ENCODE measurements at places on chromosomes 11 and 22.

- no peak for DNase-seq
Observed at GRCh38 chr11:25981998-25982397, 349.9 kb upstream of the ANO3 start.

GRCh38 chr11:102453921-102454320 lies 1.4 kb upstream of the TMEM123 start:
- DNase-seq = no peak

DNA sequence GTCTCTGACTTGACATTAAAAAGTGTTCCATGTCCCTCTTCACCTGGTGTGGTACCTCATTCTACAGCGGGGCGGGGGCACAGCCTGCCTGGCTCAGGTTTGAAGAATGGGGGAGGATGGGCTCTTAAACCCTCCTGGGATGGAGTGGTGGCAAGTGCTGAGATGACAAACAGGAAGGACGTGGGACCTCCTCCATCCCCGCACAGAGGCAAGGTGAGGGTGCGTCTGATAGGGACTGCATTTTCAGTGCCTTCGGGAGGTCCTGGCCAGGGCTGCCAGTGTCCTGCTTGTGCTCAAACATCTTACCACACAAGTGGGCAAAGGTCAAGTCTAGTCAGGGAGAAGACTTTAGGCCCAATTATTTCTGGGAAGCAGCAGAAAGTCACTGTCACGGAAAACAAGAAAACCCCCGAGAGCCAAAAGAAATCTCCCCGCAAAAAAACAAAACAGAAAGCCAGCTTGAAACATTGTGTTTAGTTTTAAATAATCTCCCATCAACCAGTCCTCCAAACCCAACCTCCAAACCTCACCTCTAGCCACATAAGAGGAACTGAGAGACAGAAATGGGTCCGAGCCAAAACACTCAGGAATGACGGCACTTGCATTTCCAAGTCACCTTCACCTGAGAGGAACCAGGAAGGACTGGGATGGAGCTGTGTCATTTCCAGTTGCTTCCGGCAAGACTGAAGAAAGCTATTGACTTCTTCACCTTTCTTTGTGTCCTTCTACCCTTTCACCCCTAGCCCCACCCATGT lies 966.5 kb downstream of the NTM start:
- no peak for DNase-seq

DNA sequence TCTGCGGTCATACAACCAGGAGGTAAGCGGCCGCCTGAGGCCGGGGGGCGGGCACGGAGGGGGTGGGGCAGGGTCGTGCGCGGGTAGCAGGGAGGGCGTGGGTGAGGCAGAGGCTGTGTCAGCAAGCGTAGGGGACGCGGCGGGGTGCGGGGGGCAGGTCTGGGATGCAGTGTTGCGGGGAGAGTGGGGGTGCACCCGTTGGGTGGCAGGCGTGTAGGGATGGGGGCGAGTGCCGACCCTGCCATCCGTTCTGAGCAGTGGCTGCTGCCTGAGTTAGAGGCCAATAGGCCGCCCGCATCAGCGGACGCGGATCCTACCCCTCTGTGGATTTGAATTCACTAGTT lies 1.4 kb downstream of the RIC8A start:
- no peak for DNase-seq

- DNase-seq = no peak
Observed at GRCh38 chr22:33919391-33920196, 682 bp downstream of the LARGE1 start.

- no peak for DNase-seq
Observed at GRCh38 chr11:10418950-10419310, 36.1 kb upstream of the AMPD3 start.

GRCh38 chr11:120645639-120646038 lies 134.1 kb downstream of the GRIK4 start:
- no peak for DNase-seq

DNA sequence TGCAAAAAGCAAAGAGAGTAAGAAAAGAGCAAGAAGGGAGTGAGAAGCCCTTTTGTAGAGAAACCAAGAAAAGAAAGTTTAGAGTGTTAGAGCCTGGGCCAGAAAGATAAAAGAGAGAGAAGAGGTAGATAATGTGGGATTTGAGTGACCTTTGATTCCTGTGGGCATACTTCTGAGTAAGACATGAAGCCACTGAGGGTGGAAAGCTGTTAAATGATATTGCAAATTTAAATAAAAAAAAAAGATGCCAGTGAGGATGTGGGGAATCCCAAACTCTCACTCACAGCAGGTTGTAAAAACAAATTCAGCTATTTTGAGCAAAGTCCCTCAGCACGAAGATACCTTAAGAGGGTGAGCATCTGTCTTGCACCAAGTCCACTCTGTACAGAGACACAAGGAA lies 59.4 kb upstream of the TOP3B start:
- no peak for DNase-seq

DNA sequence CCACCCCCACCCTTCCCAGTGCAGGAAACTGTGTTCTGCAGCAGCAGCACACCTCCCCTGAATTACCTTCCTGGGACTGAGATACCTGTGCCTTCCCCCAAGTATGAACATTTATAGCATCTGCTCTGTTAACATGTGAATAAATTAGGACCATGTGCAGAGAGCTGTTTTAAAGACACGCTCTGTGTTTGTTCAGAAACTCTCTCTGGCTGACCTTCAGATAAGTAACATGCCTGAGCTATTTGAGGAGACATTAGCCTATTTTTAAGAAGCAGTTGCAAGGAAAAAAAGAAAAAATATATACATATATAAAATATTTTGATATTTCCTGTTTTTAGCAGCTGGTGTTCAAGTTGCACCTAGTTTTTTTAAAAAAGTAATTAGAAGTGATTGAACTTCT lies 5.4 kb downstream of the NAV2 start:
- no peak for DNase-seq

GRCh38 chr11:17268902-17269301 lies 7.6 kb upstream of the NUCB2 start:
- DNase-seq = no peak

DNA sequence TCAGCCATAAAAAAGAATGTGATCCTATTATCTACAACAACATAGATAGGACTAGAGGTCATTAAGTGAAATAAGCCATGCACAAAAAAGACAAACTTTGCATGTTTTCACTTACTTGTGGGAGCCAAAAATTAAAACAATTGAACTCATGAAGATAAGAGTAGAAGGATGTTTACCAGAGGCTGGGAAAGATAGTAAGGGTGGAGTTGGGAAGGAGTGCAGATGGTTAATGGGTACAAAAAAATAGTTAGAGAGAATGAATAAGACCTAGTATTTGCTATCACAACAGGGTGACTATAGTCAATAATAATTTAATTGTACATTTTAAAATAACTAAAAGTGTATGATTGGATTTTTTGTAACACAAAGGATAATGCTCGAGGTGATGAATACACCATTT lies 27.2 kb upstream of the IL10RA start:
- no peak for DNase-seq

DNA sequence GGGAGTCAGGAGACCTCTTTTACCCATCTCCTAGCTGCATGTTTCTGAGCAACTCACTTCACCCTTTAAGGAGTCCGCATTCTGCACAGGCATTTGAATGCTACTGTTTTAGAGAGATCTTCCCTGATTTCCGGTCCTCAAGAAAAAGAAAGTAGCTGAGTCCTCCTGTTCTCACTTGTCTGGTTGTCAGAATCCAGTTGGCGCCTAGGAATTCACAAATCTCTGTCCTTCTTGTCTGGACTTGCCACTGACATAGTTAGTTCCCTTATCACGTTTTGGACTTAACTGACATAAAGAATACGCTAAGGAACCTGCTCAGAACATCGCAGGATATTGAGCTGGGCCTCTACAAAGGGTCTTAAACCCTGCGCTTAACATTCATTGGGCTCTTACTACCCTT lies 61.3 kb upstream of the OR5P2 start:
- no peak for DNase-seq

DNA sequence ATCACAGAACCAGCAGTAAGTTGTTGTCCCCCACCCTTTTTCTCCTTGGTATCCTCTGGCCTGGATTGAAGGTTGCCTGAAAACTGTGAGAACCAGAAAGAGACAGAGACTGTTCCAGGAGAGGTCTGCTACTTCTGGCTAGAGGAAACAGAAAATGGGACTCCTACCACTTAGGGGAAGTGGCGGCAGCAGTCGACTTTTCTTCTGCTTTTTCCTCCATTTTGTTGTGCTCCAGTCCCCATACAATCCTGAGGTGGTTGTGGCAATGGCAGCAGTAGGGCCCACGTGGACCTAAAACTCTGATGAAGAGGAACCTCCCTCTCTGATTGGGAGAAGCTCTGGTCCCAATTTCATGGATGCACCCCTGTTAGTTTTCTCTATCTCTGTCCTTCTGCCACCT lies 76.0 kb upstream of the SORL1 start:
- no peak for DNase-seq

- no peak for DNase-seq
Observed at GRCh38 chr11:73439002-73439843, 63.0 kb downstream of the RELT start.

- DNase-seq = no peak
Observed at GRCh38 chr11:100939571-100939970, 190.0 kb downstream of the PGR start.

GRCh38 chr11:126318574-126319373 lies 14.9 kb downstream of the DCPS start:
- DNase-seq = no peak

DNA sequence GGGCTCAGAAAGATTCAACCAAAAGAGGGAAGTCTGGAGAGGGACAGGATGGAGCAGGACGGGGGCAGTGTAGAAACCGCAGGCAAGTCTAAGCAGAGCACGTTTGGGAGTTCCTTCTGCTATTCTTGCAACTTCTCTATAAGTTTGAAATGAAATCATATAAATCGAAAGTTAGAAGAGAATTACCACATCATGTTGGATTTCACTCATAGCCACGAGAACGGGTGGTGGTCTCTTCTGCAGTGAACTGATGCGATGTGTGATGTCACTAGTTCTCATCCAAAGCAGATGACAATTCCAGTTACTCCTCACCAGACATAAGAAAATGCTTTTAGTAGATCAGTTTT lies 36.0 kb downstream of the KCNQ1 start:
- no peak for DNase-seq

- DNase-seq = no peak
Observed at GRCh38 chr11:110962921-110963320, 250.7 kb upstream of the ARHGAP20 start.

GRCh38 chr22:42645341-42645937 lies 3.8 kb downstream of the CYB5R3 start:
- no peak for DNase-seq

DNA sequence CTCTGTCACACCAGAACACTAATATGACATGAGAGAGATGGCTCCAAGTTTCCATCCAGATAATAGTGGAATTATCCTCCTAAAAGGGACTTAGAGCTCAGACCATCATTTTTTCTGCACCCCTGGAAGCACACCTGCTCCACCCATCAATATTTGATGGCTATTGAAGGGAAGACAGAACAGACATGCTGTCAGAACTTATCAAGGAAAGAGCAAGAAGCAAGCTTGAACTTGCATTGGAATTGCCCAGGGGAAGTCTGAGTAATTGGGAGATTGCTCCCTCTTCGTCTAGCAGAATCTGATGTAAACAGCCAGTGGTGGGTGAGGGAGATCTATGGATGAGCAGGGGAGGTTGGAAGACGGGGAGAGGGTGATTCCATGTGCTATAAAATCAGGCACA lies 874.4 kb upstream of the TENM4 start:
- no peak for DNase-seq

DNA sequence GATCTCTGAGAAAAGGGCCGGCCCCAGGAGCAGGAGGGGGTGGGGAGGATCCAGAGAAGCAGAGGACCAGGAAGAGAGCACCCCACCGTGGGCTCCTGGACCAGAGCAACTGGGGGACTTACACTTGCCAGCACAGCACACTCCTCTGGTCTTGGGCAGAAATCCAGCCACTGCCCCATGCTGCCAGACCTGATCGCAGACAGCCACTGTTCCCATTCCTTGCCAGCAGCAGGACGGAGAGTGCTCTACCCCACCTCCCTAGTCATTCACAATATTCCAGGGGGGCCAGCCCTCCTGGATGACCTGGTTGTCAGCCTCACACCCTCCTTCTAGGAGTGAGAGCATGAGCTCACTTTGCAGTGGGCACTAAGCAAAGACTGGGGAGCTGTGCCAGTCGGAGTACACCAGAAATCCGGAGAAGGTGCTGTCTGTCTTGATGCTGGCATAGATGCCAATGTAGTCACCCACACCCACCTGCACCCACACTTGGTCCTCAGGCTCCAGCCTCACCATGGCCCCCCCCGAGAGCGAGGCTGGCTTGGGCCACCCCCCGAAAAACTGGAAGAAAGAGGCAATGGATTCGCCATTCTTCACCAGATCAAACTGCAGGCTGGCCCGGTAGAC lies 1.6 kb downstream of the C1QTNF5 start:
- no peak for DNase-seq

GRCh38 chr11:59267736-59268475 lies 55.2 kb upstream of the MPEG1 start:
- DNase-seq = no peak

GRCh38 chr11:123439616-123440015 lies 9.5 kb downstream of the GRAMD1B start:
- no peak for DNase-seq

DNA sequence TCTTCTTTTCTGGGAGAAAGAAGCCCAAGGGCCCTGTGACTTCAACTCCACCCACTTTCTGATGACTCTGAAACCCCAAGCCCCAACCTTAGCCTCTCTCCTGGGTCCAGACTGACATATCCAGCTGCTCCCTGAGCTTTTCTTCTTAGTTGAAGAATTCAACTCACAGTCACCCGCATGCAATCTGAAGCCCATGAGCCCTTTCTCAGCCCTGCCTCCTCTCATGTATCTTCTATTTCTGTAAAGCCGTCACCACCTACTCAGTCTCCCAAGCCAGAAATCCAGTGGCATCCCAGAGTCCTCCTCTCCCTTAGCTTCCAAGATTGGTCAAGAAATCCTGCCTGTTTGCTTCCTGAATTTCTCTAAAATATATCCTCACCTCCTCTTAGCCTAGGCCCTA lies 7.1 kb upstream of the TMA7B start:
- no peak for DNase-seq

GRCh38 chr11:88250566-88251242 lies 75.5 kb upstream of the RAB38 start:
- no peak for DNase-seq

- no peak for DNase-seq
Observed at GRCh38 chr22:46040471-46041465, 63.8 kb upstream of the WNT7B start.

- DNase-seq = no peak
Observed at GRCh38 chr11:72781063-72781312, 12.9 kb downstream of the STARD10 start.

DNA sequence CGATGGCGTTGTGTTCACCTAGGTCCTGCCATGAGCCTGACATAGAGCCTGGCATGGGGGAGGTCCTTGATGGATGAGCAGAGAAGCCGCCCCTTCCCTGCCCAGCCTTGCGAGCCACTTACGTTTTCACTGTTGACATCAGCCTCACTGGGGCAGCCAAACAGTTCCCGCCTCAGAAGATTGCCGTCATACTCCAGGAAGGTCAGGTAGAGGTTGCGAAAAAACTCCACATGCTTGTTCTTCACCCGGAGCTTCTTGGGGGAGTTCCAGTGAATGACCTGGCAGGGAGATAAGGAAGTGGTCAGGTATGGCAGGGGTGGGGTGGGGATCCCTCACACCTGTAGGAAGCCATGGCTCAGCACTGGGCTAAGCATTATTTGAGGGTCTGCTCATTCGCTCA lies 279.3 kb upstream of the SYN3 start:
- DNase-seq = no peak
